ENCODE measurements at places on chromosomes 3 and 15.

DNA sequence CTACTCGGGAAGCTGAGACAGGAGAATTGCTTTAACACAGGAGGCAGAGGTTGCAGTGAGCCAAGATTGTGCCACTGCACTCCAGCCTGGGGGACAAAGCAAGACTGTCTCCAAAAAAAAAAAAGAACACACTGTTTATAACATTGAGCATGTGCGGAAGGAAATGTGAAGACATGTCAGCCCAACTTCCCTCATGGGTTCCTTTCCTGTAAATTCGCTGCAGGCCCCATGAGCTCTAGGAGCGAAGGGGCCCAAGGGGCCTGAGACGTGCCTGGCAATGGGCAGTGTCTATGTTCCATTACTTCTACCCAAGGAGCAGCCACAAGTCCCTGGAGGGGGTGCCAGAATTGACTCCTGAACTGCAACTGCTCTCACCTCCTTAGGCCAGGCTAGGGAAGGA lies 3.2 kb downstream of the PFKFB4 start:
- DNase-seq, result no peak

- DNase-seq, result no peak
Measured at GRCh38 chr3:88034491-88035275, 24.1 kb downstream of the CGGBP1 start.

DNA sequence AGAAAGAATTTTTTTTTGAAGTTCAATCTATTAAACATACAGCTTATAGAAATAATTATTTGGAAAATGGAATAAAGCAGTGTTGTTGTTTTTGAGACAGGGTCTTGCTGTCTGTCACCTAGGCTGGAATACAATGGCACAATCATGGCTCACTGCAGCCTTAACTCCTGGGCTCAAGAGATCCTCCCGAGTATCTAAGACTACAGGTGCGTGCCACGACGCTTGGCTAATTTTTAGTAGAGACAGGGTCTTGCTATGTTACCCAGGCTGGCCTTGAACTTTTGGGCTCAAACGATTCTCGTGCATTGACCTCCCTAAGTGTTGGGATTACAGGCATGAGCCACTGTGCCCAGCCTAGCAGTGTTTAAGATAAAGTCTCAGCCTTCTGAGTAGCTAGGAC lies 8.8 kb downstream of the BNIP2 start:
- DNase-seq, result no peak

- peak; percentile 93 for DNase-seq
Measured at GRCh38 chr3:139329364-139329850, 14.4 kb upstream of the MRPS22 start.

DNA sequence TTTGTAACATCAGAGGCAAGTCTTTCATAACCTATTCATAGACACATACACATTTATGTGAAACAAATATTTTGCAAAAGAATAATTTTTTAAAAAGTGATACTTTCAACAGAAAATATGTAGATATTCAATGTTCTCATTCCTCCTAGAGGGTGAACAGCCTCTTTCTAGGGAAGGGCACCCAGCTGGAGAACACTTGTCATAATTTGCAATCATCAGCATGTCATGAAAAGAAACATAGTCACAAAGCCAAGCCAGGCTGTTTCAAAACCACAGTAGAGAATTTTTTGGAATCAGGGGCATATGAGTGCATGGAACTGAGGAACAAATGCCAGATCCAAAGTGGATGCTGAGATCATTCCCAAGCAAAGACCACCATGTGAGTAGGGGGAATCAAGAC lies 406.9 kb upstream of the ADAMTS9 start:
- DNase-seq, result no peak

DNA sequence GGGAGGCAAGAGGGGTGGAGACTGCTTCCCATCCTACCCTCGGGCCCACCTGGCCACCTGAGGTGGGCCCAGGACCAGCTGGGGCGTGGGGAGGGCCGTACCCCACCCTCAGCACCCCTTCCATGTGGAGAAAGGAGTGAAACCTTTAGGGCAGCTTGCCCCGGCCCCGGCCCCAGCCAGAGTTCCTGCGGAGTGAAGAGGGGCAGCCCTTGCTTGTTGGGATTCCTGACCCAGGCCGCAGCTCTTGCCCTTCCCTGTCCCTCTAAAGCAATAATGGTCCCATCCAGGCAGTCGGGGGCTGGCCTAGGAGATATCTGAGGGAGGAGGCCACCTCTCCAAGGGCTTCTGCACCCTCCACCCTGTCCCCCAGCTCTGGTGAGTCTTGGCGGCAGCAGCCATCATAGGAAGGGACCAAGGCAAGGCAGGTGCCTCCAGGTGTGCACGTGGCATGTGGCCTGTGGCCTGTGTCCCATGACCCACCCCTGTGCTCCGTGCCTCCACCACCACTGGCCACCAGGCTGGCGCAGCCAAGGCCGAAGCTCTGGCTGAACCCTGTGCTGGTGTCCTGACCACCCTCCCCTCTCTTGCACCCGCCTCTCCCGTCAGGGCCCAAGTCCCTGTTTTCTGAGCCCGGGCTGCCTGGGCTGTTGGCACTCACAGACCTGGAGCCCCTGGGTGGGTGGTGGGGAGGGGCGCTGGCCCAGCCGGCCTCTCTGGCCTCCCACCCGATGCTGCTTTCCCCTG lies 2.2 kb upstream of the FES start:
- no peak for DNase-seq

DNA sequence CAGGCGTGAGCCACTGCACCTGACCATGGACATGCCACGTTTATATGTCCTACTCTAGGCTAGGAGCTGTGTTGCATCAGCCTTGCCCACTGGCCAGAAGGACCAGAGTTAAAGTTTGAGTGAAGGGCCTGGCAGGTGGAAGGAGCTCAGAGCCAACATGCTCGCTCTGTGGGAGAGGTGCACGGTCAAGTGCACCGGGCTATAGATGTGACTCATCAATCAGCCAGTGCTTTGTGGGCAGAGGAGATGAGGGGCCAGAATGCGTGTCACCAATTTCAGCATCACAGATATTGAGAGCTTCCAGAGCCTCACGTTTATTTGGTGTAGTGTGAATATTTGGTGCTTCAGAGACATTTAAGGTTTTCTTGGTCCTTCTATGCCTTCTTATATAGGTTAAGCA lies 137.3 kb upstream of the KBTBD8 start:
- DNase-seq, result no peak

- no peak for DNase-seq
Measured at GRCh38 chr15:59237924-59238331, 31.3 kb downstream of the LDHAL6B start.

- DNase-seq, result no peak
Measured at GRCh38 chr3:32215185-32215584, 23.3 kb upstream of the CMTM8 start.

GRCh38 chr3:123816673-123817207 lies 67.4 kb downstream of the MYLK start:
- no peak for DNase-seq

GRCh38 chr3:33074217-33075067 lies 22.5 kb downstream of the GLB1 start:
- DNase-seq, result peak; percentile 37

GRCh38 chr3:35832140-35832571 lies 192.8 kb downstream of the ARPP21 start:
- DNase-seq, result no peak

DNA sequence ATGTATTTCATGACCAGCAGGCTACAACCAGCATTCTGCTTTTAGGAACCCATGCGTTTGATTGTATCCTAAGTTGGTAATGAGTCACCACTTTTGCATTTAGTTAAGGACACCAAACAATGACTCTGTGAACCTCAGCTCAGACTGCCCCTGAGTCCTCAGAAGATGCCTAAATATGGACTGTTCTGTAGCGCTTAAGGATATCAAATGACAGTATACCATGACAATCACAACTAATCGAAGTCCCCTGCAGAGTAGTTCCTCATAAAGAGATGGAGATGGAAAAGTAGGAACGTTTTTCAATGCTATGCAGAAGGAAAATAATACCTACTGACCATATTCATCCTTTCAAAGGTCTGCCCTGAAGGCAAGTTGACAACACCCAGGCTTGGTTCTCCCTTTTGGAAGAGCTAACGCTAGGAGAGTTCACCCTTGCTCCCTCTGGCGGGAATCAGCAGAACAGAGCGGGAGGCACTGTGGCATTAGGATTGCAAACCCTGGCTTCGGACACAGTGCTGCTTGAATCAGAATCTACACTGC lies 508.6 kb downstream of the FHIT start:
- DNase-seq, result no peak

DNA sequence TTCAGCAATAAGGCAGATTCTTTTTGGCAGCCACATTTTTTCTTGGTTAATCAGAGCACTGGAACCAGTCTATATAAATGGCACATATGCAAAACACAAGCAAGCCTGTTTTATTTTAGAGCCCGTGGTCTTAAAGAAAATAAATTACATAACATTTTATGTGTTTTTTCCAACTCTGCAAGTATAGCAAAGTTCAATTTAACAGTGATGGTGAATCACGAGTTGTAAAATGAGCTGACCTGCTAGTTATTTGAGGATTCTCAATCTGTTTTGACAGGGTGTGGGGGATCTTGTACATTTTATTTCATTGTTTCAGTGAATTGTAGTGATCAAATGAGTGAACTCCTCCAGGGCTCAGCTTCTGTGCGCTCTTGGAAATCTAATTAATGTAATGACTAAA lies 2.7 kb downstream of the ARHGEF26 start:
- no peak for DNase-seq
